ENCODE measurements at places on chromosomes 7 and 10.

DNA sequence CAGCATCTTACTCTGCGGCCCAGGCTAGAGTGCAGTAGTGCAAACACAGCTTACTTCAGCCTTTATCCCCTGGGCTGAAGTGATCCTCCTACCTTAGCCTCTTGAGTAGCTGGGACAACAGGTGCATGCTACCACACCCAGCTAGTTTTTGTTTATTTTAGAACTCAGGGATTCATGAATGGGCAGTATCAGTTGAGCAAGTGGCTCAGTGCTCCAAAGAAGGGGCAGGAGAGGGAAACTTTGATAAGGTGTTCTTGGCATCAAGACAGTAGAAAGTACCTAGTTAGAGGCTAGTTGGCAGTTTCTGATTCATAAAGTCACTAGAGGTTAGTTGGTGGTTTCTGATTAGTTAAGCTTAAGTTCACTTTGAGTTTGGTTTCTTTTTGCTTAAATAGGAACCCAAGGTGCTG is 18.4 kb downstream of the TRIM24 start:
- no peak for DNase-seq

- DNase-seq = no peak
These were observed 16.9 kb upstream of the GGCT start for GRCh38 chr7:30521532-30521931.

- no peak for DNase-seq
These were observed 12.5 kb upstream of the INTS1 start for GRCh38 chr7:1516586-1517251.

GRCh38 chr10:47078393-47079203 is 167.4 kb downstream of the PTPN20 start:
- no peak for DNase-seq

DNA sequence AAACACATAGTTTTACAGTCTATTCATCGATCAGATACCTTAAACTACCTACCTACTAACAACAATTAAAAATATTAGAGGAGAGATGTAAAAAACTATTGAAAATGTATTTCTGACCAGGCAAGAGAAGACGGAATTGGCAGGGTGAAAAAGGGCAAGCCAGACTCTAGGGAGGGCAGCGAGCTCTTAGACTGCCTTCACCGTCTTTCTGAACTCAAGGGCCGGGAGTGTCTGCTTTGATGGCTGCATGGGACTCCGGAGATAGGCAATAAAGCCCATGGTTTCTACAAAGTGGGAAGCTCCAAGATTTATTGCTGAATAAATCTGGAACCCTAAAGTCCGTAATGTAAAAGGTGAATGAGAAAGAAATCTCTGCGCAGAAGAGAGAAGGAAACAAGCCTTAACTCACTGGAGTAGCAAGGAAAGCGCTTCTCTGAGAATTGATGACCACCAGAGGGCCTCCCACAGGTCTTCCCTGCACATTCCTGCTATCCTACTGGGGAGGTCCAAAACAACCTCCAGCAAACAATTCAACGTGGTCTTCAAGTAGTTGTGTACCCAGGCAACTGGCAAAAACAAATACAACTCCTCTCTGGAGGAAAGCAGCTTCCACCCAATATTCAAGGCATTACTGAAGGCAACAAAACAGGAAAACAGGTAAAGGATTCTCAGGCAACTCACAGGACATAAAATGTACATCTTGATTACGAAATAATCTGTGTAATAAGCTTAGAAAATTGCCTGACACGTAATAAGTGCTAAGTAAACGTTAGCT is 181.3 kb downstream of the SDK1 start:
- no peak for DNase-seq

GRCh38 chr7:26492816-26493215 is 201.2 kb downstream of the SNX10 start:
- DNase-seq = no peak

All from activated CD4-positive, alpha-beta T cell treated with anti-CD3 and anti-CD28 coated beads for 1 hour (primary cell).